ENCODE measurements at places on chromosomes 5 and 9.
A peak's percentile ranks its signal among the peaks of the same experiment; 100 is the strongest.

- DNase-seq: no peak
These were observed 418.0 kb downstream of the PLK2 start for GRCh38 chr5:58041884-58042283.

- no peak for DNase-seq
These were observed 44.0 kb upstream of the AKNA start for GRCh38 chr9:114431770-114432169.

DNA sequence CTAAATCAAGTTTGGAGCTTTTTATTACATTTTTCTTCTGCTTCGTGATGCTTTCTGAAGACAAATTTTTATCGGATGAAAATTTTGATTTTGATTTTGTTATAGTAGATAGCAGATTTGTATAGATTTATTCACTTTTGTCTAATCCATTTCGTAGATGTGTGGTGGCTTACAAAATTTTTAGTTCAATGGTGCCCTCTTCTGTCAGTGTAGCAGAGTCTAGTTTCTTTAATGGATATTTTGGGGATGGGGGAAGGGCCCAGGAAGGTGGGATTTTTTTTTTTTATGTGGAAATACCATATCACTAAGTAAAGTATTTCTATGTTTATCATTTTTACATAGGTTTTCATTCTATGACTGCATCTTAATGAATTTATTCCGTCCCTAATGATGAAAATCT lies 259.9 kb upstream of the TARS1 start:
- peak; percentile 30 for DNase-seq

GRCh38 chr9:1007312-1007711 lies 30.9 kb downstream of the DMRT3 start:
- DNase-seq: no peak

GRCh38 chr5:178674334-178674733 lies 47.5 kb upstream of the CLK4 start:
- peak; percentile 33 for DNase-seq

- no peak for DNase-seq
These were observed 310.2 kb downstream of the PDE4D start for GRCh38 chr5:59583151-59583809.

- no peak for DNase-seq
These were observed 2126.3 kb upstream of the ACO1 start for GRCh38 chr9:30258094-30258493.

- DNase-seq: no peak
These were observed 24.8 kb upstream of the FUBP3 start for GRCh38 chr9:130554606-130555005.

GRCh38 chr9:77575785-77576184 lies 72.3 kb downstream of the GNA14 start:
- peak; percentile 11 for DNase-seq
